ENCODE measurements at places on chromosomes 1 and 21. TPM values are rescaled to one million over a fixed set of nuclear protein-coding genes. Genes with fewer than 3 reads are reported as not detected.

Gene ACTA1
- total RNA-seq = 508 TPM

Gene AVPR1B
- total RNA-seq = not detected

Gene GLMN
- 6.4 TPM for total RNA-seq

Gene ARHGEF10L
- total RNA-seq = 40.6 TPM

Measured in left cardiac atrium (tissue), 4 donors.